Hindlimb muscle (tissue), 1 donor: ENCODE measurements at places on chromosomes 1 and 21. TPM values are rescaled to one million over a fixed set of nuclear protein-coding genes. Genes with fewer than 3 reads are reported as not detected.

Gene CCDC27
- polyA plus RNA-seq: 0.14 TPM

Gene ANGEL2
- polyA plus RNA-seq: 31.9 TPM

Gene MSH4
- polyA plus RNA-seq: 0.67 TPM

GRCh38 chr1:229035054-229035747, 235.7 kb upstream of the RAB4A start:
- DNase-seq: no peak

GRCh38 chr1:205228093-205228521, 361 bp downstream of the TMCC2 start:
- DNase-seq: no peak

DNA sequence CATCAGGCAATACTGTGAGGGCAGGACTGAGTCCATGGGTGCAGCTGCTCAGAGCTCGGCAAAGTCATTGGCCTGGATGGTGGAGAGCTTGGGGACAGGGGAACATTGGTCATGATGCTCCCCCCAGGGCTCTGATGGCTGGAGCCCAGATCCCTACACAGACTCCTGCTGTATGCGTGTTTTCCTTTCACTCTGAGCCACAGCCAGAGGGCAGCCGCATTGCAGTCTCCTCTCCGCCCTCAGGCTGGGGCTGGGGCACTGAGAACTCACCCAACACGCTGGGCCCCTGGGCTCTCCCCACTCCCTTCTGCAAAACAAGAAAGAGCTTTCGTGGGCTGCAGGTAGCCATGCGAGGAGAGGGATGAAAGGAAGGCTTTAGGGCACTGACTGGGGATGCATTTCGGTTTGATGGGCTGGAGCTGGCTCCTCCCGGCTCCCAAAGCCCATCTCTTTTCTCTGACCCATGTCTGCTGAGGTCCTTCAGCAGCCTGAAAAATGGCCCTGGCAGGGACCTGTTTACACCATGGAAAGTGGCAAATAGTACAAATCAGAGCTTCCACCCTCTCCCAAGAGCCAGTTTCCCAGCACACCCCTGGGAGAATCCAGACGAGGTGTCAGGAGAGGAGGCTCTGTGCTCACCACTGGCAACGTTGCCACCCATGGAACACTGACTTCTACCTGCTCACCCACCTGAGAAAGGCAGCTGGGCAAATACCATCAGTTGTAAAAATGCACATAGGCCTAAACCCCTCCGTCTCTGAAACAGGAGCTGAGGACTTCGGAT, 43.8 kb downstream of the CAPN2 start:
- no peak for DNase-seq

DNA sequence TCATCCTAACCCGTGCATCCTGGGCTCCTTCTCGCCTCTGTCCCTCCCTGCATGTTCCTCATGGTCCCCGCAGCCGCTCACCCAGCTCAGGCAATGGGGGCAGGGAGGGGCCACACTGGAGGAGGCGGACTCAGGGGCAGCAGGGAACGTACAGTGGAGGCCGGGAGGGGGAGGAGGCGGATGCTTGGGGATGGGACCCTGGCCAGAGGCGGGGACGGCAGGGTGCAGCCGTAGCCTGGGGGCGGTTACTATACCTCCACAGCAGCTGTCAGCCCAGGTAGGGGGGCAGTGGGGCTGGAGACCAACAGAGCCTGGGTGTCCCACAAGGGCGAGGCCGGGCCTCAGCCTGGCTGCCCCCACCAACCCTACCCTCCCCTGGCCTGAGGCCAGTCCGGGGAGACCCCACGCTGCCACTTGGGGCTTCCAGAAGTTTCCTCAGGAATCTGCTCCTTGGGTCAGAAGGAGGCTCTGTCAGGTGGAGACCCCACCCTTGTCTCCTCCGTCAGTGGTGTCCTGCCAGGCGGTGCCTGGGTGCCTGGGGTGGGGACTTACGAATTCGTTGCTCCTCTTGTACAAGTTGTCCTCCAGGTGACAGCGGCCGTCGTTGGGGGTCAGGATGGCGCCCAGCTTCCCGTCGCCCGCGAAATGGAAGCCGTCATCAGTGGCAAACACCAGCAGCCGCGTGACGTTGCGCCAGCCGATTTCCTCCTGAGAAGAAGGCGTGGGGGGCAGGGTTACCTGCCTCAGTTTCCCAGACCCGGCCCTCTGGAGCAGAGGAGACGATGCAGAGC, 20.7 kb downstream of the ITGB2 start:
- DNase-seq: no peak

GRCh38 chr1:162633081-162633762, 958 bp downstream of the DDR2 start:
- DNase-seq: no peak

DNA sequence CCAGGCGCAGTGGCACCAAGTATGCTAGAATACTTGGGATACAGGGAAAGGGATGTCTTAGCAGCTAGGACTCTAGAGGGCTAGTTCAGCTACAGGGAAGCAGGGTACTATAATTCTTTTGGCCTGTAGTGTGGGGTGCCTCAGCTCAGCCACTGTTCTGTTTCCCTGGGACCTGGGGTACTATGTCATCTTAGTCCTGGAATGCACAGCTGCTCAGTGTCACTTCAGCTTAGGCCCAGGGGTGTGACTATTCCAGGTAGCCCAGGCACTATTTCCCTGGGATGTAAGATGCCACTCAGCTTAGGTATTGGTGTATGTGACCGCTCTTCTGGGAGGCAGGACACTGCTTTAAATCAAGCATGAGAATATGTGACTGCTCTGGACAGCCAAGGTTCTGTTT, 34.1 kb downstream of the RGSL1 start:
- no peak for DNase-seq
